Germinal center (tissue), 1 donor: ENCODE measurements at places on chromosomes 11 and 22.

DNA sequence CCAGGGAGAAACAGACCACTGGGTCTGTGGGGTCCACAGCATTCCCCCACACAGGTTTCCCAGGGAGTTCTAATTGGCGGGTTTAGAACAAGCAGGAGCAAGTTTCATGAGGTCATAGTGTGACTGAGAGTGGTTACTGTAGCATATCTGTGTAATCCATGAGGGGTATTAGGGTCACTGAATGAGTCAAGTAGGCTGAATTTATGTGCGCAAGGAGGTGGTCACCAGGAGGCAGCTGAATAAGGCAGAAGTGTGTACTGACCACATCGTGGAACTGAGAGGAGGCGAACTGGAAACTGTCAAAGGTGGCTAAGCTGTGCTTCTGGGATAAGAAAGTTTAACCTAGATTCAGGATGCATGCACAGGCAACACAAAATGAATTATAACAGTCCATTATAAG is 876.0 kb downstream of the METTL15 start:
- DNase-seq: no peak

DNA sequence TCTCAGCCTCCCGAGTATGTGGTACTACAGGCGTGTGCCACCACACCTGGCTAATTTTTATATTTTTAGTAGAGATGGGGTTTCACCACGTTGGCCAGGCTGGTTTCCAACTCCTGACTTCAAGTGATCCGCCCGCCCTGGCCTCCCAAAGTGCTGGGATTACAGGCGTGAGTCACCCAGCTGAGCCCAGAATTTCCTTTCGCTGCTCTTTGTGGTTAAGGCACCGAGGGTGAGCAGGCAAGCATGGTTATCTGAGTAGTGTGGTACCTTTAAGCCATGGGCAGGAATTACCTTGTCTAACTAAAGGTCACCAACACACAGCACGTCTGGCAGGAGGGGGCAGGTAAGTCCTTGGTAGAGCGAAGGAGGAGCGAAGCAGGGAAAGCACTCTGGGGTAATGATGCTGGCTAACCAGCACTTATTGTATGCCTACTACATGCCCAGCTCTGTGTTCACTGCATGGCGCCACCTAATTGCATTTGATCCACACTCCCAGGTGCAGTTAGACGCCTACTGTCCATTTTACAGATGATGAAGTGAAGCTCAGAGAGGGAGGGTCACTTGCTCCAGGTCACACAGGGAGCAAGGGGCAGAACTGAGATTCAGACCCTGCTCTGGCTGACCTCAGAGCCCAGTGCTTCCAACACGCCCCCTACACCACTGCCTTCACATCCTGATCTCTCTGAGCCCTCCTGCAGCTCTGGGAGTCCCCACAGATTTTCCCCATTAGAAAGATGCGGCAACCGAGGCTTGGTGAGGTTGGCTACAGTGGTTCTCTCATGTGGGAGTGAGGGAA is 45.7 kb downstream of the TRIOBP start:
- no peak for DNase-seq

DNA sequence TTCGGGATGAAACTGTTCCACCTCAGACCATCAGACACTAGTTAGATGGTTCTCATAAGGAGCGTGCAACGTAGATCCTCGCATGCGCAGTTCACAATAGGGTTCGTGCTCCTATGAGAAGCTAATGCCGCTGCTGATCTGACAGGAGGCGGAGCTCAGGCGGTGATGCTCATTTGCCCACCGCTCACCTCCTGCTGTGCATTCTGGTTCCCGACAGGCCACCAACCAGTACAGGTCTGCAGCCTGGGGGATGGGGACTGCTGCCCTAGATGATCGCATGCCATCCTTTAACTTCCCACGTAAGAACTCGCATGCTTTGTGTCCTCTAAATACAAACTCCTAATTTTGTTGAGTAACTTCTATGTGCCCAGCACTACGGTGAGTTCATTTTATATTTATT is 62.6 kb downstream of the EFCAB6 start:
- DNase-seq: no peak

DNA sequence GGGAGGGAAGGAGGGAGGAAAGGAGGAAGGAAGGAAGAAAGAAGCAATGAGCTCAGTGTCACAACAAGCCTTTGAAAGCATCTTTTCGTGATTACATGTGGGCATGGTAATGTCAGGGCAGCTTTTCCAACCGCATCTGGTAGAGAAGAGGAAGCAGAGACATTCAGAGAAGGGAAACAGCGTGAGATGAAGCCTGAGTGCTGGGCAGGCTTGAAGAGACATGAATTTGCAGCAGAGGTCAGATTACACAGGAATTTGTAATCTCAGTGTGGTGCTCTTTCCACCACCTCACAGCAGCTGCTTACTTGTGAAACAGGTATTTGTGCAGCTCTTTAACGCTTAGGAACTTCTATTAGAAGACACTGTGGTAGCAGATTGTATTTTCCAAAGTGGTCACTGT is 289.5 kb upstream of the C11orf87 start:
- DNase-seq: no peak

GRCh38 chr11:86793307-86793706 is 7.0 kb upstream of the PRSS23 start:
- no peak for DNase-seq

GRCh38 chr11:57751676-57752253 is at the start of gene BTBD18:
Gene BTBD18 (minus strand): TSS chr11:57751819. CDS start chr11:57751188, 631 bp downstream.
- DNase-seq: peak; percentile 16

GRCh38 chr22:49826603-49827270 is 936 bp downstream of the BRD1 start:
- peak; percentile 28 for DNase-seq

DNA sequence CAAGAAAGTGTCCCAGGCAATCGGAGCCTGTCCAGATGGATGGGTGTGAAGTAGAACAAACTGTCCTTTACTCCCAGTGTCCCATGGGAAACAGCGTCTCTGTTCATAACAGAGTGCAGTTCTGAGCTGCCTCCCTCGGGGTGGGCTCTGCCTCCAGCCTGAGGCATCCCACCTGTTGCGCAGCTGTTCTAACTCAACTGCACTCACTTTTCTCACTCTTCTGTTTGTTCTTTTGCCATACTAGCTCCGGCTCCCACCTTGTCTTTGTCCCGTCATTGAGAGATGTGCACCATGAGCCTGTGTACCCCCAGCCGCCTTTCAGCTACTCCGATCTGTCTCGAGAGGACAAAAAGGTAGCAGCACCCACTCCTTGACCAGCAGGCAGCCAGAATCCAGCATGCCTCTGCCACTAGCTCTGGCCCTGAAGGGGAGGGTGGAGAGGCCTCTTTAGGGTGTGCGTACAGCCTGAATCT is 20.7 kb upstream of the CDC42EP2 start:
- no peak for DNase-seq

DNA sequence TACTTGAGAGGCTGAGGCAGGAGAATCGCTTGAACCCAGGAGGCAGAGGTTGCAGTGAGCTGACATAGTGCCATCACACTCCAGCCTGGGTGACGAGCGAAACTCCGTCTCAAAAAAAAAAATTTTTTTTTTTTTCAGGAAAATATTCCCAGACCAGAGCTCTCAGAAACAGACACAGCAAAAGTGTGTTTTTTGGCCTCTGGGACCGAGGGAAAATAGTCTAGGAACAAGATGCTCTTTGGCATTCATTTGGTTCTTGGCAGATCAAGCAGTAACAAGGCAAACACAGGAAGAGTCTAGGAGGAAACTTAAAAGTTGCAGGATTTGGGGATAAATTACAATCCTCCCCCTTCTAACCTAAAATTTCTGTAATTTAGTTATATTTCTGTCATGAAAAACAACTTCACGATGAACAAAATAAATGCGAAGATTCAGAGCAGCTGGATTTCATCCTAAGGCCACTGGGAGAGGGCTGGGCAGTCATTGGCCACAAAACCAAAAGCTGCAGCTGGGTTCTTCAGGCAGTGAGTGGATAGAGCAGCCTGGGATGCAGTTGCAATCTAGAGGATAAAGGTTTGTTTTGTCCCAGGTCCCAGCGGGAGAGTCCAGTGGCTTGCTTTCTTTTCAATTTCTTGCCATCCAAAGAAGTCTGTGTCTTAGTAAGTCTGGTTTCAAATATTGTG is 19.7 kb downstream of the ATG16L2 start:
- no peak for DNase-seq

DNA sequence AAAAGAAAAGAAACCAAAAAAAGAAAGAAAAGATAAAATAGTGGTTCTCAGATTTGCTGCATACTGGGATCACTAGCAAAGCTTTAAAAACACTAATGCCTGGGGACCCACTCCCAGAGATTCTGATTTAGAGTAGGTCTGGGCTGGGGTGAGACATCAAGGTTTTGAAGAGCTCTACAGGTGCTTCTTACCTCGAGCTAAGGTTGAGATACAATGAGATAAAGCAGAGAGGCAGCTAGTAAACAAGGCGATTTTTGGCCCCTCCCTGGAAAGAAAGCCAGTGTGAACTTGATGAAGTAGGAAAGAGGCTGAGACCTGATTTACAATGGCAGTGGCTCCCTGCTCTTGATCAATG is 327.6 kb upstream of the CCDC90B start:
- DNase-seq: no peak

DNA sequence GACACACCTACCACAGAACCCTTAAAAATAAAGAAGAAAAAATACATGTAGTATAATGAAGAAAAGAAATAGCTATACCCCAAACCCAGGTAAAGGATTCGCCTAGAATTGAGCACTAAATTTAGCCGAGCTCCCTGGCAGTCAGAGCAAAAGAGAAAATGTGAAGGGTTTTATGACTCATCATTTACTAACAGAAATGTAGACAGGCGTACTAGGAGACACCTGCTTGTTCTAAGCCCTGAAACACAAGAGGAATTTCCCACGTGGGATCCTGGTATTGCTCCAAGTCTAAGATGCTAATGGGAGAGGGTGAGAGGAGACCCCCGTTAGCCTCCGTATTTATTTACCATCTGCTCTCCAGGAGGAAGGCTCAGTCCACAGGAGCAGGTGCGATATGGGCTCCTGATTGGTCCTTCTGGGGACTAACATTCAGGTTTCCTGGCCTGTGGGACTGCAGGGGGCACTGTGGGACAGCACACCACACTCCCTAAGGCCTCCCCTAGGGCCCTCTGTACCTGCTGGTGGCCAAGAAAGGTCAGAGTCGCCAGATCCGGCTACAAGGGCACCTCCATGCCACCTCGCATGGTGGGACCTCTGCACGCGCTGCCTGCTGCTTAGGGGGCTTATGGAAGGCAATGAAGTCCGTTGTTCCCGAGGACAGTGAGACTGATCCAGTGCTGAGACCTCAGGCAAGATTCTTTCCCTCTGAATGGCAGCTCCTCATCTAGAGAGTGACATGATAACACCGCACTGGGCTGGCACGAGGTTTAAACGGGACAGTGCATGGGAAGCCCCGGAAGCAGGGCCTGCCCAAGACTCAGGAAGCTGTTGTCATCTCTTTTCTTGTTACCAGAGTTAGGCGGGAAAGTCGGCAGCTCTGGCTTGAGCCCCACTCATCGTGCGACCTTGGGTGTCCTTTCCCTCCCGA is 25.8 kb downstream of the KCNC1 start:
- peak; percentile 56 for DNase-seq

GRCh38 chr11:70633610-70634009 is 235.3 kb downstream of the CTTN start:
- DNase-seq: no peak

- no peak for DNase-seq
Measured at GRCh38 chr11:79198203-79198897, 242.5 kb downstream of the TENM4 start.

GRCh38 chr11:70381872-70382861 is 16.2 kb upstream of the CTTN start:
- no peak for DNase-seq

GRCh38 chr11:3949125-3949524 is 93.7 kb downstream of the STIM1 start:
- peak; percentile 67 for DNase-seq

DNA sequence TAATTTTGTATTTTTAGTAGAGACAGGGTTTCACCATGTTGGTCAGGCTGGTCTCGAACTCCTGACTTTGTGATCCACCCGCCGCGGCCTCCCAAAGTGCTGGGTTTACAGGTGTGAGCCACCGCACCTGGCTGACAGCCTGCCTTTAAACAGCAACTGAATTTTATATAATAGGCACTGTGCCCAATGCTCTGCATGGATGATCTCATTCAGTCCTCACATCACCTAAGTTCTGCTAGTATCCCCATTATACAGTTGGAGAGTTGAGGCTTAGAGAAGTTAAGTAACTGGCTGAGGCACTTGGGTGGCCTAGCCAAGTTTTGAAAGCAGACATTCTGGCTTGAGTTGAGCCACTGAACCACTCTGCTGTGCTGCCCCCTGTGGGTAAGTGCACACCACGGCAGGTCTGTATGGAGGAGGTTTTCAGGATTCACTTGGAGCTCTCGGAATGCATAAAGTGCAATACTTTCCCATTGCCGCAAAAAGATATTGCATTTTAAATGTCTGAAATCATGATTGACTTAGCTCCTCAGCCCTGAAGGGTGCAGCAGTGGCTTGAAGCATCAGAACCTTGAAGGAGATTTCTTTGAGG is 112.4 kb downstream of the LDLRAD3 start:
- DNase-seq: no peak

DNA sequence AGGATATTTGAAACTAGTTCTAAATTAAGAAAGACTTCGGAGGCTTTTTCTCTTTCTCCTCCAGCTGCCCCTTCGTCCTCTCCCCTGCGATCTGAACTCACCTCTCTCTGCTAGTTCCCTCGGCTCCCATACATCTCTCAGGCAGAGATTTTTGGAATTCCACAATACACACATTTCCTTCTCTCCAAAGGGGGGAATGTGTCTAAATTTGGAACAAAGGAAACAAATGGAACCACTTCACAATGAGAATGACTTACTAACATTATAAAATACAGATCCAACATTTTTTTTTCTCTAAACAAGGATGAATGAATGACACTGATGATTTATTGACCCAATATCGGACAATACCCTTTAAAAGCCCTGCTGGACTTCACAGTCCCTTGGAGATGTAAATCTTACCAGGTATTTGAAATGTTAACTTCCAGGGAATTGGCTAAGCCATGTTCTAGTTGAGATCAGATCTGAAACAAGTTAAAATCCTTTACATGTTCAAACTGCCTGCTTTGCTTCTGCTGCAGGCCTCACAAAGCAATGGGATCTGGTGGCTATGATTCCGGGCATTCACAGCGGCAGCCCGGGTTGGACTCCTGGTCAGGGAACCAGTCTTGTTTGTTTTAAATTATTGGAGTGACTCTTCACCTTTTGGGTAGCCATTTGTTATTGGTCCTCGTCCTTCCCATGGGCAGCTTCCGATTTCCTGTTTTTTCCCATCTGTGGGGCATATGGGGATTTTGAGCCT is 20.5 kb upstream of the GSTP1 start:
- DNase-seq: no peak

GRCh38 chr11:111631024-111631665 is 28.9 kb downstream of the SIK2 start:
- no peak for DNase-seq
